Effector memory CD4-positive, alpha-beta T cell (primary cell): ENCODE measurements at places on chromosomes 3 and 15.

- DNase-seq = no peak
- H3K27ac ChIP-seq = no peak overlapping the region
- no peaks in the 10 kb centered on the region for H3K27me3 ChIP-seq
- no peak overlapping the region for H3K4me3 ChIP-seq
These were observed 10.2 kb downstream of the PRICKLE2 start for GRCh38 chr3:64215103-64215502.

- peaks cover 38% of the 10 kb centered on the region for H3K36me3 ChIP-seq
- H3K27ac ChIP-seq = no peak overlapping the region
- DNase-seq = no peak
- no peak overlapping the region for H3K4me3 ChIP-seq
These were observed 83.8 kb downstream of the DCUN1D1 start for GRCh38 chr3:182896553-182896952.

GRCh38 chr3:45565342-45565741 is 29.2 kb upstream of the LIMD1 start:
- no peak overlapping the region for H3K4me3 ChIP-seq
- H3K27ac ChIP-seq = no peak overlapping the region
- no peaks in the 10 kb centered on the region for H3K27me3 ChIP-seq
- no peaks in the 10 kb centered on the region for H3K4me1 ChIP-seq

DNA sequence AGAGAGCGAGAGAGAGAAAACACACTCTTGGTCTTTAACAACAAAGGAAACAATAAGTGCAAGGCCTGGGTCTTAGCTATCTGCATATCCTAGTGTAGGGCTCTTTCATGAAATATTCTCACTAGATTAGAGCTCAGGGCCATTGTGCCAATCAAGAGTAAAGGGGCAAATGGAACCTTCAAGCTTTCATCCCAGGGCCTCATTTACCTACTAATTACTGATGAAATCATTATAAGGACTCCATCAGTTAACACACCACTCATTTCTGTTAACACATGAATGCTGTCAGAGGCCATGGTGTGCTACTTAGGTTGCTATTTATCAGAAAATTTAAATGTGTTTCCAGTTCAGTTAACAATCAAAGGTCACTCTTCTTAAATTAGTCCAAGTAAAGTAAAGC is 597.8 kb downstream of the ROBO1 start:
- H3K36me3 ChIP-seq = no peaks in the 10 kb centered on the region
- H3K27ac ChIP-seq = no peak overlapping the region
- no peak overlapping the region for H3K4me3 ChIP-seq
- no peak for DNase-seq

DNA sequence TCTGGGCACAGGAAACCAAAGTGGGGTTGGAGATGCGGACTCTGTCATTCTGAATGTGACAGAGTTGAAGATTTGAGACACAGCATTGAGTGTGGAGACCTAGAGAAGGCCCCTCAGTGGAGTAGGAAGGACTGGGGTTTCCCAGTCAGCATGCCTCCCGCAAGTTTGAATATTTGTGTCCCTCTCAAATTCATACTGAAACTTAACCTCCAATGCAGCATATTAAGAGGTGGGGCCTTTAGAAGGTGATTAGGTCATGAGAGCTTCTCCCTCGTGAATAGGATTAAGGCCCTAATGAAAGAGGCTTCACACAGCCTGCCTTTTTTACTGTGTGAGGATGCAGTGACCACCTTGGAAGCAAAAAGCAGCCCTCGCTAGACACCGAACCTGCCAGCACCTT is 8.0 kb downstream of the HDDC3 start:
- no peak overlapping the region for H3K4me3 ChIP-seq
- no peak for DNase-seq
- H3K27ac ChIP-seq = no peak overlapping the region
- H3K27me3 ChIP-seq = no peaks in the 10 kb centered on the region

GRCh38 chr3:13839726-13840340 is 40.0 kb downstream of the WNT7A start:
- no peaks in the 10 kb centered on the region for H3K36me3 ChIP-seq
- no peaks in the 10 kb centered on the region for H3K27me3 ChIP-seq
- H3K4me3 ChIP-seq = no peak overlapping the region
- DNase-seq = no peak
- H3K27ac ChIP-seq = no peak overlapping the region
- H3K4me1 ChIP-seq = peaks cover 4% of the 10 kb centered on the region

GRCh38 chr3:128036119-128036518 is 16.1 kb upstream of the SEC61A1 start:
- no peak overlapping the region for H3K27ac ChIP-seq
- no peak overlapping the region for H3K4me3 ChIP-seq
- peaks cover 4% of the 10 kb centered on the region for H3K27me3 ChIP-seq
- DNase-seq = no peak
- no peaks in the 10 kb centered on the region for H3K36me3 ChIP-seq

DNA sequence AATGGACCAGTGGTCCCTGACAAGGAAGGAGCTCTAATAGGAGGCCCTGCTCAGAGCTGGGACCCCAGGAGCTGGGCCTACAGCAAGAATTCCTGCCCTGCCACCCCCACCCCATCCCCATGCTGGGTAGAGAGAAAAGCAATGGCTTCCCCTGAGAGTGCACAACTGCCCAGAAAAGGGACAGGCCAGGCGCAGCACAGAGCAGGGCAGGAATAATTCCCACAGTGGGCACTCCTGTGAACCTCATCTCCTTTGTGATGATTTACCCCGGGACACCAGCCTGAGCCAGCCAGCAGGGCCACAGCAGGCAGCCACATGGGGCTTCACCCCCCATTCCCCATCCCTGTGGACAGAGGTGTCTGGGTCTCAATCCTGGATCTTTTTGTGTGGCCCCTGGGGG is 104.0 kb upstream of the IQSEC1 start:
- no peaks in the 10 kb centered on the region for H3K27me3 ChIP-seq
- H3K4me1 ChIP-seq = no peaks in the 10 kb centered on the region
- no peak overlapping the region for H3K4me3 ChIP-seq
- no peak overlapping the region for H3K27ac ChIP-seq
- DNase-seq = no peak
- H3K36me3 ChIP-seq = no peaks in the 10 kb centered on the region

DNA sequence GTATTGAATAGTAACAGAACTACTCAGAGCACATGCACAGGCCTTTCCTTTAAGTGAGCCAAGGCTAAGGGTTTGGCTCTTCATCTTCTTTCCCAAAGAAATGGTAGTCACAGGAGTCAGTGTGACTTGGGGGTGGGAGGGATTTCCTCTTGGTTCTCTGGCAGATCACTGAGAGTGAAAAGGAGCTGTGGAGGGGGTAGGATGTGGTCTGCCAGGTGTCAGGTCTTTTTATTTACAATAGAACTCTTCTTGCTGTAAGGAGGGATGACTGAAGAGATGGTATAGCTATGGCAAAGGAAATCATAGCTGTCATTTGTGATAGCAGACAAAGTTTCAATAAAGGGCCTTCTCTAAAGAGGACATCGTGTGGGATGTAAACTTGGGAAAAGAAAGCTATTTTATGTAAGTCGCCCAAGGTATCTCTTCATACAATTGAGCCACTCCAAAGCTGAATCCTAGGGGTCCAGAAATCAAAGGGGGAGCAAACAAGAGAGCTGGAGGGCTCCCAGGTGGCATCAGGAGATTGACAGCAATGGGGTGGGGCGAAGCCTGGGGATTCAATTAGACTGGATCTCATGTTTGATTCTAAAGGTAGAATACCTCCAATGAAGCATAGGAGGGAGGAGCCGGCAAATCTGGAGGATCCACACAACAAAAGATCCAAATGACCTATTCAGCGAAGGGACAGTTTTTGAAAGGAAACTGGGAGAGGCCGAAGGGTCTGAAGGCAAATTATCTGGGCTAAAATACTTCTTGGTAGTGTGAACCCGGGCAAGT is 20.0 kb upstream of the CHD2 start:
- no peak for DNase-seq
- no peak overlapping the region for H3K4me3 ChIP-seq

GRCh38 chr3:85801955-85802354 is 843.2 kb downstream of the CADM2 start:
- no peaks in the 10 kb centered on the region for H3K27me3 ChIP-seq
- H3K27ac ChIP-seq = no peak overlapping the region
- DNase-seq = no peak
- H3K4me3 ChIP-seq = no peak overlapping the region
- H3K36me3 ChIP-seq = no peaks in the 10 kb centered on the region

- H3K4me1 ChIP-seq = no peaks in the 10 kb centered on the region
- H3K4me3 ChIP-seq = no peak overlapping the region
- no peak overlapping the region for H3K27ac ChIP-seq
These were observed 13.0 kb downstream of the LIPC start for GRCh38 chr15:58444658-58445332.

DNA sequence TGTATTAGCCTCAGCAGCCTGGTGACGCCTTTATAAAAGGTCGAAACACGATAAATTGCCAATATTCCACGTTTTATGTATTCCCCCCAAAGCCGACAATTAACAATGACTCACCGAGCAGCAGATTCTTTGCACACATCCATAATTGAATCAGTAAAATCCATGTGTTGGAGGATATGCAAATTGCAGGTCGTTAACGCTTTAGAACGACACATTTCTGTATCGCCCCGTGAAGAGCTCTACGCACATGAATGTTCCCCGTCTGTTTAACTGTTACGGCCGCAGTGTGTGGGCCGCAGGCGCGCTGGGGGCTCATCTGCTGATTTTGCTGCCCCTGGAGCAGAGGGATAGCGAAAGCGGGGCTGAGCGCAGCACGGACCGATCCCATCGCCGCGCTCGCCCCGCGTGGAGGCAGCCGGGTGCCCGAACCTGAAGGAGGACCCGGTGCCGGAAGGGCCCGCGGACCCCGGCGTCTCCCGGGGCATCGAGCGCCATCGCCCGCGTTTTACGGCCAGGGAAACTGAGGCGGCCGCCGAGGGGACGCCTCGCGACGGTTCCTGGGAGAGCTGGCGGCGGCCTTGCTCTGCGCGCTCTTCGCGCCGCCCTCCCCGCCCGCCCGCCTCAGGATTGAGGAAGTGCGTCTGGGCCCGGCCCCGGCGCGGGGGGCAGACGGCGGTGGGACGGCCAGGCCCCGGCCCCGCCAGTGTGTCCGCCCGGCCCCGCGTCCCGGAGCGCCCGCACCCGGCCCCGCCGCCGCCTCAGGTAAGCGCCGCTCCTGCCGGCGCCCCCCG is at the start of gene LRRK1:
Gene LRRK1 (plus strand): TSS at position 668 of the 791 bp plus-strand sequence. CDS start 5,276 bp downstream, outside the sequence.
- no peak within 1 kb of the TSS for H3K27ac ChIP-seq
- H3K4me1 ChIP-seq = peaks cover 11% of the 10 kb centered on the region
- H3K4me3 ChIP-seq = peak within 1 kb of the TSS; percentile 62

GRCh38 chr3:198046120-198046857 is 86.3 kb downstream of the LMLN start:
- no peaks in the 10 kb centered on the region for H3K4me1 ChIP-seq
- no peaks in the 10 kb centered on the region for H3K36me3 ChIP-seq
- no peak overlapping the region for H3K4me3 ChIP-seq
- no peak for DNase-seq
